ENCODE measurements at places on chromosomes 1 and 21.

DNA sequence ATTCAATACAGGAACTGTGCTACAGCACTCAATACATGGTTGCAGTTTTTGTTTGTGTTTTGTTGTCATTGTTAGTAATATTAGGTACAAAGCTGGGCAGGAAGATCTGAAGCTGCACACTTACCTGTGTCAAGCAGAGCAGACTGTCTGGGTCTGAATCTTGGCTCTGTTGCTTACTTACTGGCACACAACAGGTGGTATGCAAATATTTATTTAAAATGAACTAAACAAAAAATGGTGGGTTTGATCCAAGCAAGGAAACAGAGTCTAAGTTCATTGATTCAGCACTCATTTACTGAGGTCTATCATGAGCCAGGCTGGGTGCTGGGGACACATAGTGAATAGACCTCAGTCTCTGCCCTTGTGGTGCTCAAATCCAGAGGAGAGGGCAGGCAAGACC, 230.4 kb downstream of the OMA1 start:
- no peak for DNase-seq

DNA sequence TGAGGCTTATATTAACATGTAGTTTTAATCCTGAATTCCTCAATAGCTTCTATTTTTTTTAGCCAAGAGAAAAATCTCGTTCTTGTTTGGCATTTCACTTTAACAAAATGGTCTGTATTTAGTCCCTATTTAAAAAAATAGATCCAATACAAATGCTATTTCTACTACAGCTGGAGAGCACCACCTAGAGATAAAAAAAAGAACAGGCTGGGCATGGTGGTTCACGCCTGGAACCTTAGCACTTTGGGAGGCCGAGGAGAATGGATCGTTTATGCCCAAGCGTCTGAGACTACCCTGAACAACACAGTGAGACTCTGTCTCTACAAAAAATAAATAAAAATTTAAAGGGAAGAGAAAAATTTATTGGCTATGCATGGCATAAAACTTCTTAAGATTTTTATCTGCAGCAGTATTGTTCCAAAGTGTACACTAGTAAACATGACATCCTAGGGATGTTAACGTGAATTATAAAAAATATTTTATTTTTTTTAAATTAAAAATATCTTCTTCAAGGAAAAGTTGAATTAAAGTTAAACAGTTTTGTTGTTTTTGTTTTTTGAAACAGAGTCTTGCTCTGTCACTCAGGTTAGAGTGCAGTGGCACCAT, 4.4 kb downstream of the ST7L start:
- no peak for DNase-seq

GRCh38 chr1:223299553-223299952, 64.4 kb downstream of the SUSD4 start:
- no peak for DNase-seq

- DNase-seq, result no peak
Measured at GRCh38 chr1:87108814-87109411, 194.5 kb downstream of the HS2ST1 start.

GRCh38 chr21:26025536-26026512, 144.7 kb downstream of the APP start:
- no peak for DNase-seq

DNA sequence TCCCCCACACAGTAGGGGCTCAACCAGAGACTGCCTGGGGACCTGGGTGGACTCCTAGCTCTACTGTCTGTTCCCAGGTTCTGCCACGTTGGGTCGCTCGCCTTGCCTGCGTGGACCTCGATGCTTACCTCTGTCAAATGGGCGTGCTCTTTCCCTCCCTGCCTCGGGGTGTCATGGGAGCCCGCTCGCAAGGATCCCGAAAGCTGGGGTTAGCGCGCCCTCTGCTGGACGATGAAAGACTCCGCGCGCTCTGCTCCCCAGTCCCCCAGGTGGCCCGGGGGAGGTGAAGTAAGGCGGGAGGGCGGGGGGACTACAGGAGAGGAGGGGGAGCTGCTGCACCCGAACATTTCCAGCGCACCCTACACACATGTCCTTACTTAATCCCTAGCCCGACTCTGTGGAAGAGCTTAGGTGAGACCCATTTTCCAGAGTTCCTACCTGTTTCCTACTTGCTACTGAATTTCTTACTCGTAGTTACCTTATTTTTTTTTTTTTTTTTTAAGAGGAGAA, 2.3 kb upstream of the BSND start:
- peak; percentile 30 for DNase-seq

GRCh38 chr1:29826646-29827045, 590.3 kb downstream of the PTPRU start:
- DNase-seq, result no peak

DNA sequence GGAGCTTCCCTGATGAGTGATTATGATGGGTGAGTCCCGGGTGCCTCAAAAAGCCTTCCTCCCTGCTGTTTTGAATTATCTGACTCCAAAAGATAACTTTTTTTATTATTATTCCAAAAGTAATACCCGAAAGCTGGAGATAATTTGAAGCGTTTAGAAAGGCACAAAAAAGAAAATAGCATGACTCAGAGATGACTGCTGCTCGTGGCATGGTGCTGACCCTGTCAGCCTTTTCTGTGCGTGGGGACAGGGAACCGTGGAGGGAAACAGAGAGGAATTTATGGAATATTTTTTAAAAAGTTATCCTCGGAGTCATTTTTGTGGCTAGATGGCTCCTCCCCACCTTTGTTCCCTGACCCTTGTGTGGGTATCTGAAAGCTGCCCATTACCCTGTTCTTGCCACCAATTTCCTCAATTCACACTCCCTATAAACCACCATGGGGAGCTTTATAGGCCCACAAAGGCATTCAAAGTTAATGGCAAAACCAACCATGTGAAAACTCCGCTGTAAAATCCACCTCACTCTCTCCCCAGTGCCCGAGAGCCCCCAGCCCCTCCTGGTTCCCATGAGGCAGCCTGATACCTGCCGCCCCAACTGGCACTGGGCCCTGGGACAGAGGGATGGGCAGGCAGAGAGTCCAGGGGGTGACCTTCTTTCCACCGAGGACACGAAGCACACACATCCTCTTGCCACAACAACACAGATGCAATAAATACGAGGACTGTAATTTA, 37.5 kb downstream of the IGSF21 start:
- no peak for DNase-seq

DNA sequence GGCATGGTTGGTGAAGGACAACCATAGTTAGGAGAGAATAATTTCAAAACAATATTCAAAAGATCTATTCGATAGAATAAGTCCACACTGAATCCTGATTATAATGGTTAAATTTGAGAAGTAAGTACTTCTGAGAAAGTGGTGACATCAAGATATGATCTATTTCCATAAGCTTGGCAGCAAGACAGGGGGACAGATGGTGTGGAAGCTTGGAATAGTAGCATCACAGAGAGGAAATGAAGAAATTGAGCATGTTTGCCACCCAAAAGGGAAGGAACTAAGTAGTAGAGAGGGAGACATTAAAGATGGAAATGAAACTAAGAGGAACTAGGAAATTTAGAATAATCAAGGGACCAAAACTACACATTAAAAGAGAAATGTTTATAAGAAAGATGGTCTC, 94.5 kb downstream of the OLFM3 start:
- no peak for DNase-seq

- peak; percentile 87 for DNase-seq
Measured at GRCh38 chr1:150567717-150568593, 11.5 kb downstream of the MCL1 start.

Measured in HFF-Myc (cell line).